Fibroblast of skin of right quadriceps (primary cell): ENCODE measurements at places on chromosomes 5 and 9.

DNA sequence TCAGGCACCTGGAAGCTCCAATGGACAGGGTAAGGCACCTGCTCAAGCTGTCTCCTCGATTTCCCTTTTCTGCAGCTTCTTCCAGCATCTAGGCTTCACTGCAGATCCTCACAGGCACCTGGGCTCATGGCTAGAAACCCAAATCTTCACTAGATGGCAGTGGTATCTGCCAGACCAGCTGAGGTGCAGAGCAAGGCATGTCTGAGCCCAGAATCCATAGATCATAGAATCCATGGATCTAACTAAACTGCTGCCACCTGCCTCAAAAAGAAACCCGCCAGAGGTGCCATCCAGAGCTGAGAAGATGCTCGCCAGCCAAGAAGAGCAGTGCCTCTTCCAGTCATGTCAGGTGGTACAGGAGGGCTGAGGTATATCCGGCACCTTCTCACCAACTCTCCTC is 6.9 kb downstream of the SHC3 start:
- DNase-seq = no peak

- no peak for DNase-seq
Measured at GRCh38 chr5:161286066-161286655, 260.4 kb downstream of the GABRB2 start.

- DNase-seq = peak; percentile 54
Measured at GRCh38 chr5:159286420-159287035, 23.4 kb downstream of the UBLCP1 start.

- DNase-seq = peak; percentile 10
Measured at GRCh38 chr9:32486839-32487562, 39.0 kb downstream of the RIGI start.

- DNase-seq = no peak
Measured at GRCh38 chr5:138711811-138712210, 41.4 kb upstream of the CTNNA1 start.

DNA sequence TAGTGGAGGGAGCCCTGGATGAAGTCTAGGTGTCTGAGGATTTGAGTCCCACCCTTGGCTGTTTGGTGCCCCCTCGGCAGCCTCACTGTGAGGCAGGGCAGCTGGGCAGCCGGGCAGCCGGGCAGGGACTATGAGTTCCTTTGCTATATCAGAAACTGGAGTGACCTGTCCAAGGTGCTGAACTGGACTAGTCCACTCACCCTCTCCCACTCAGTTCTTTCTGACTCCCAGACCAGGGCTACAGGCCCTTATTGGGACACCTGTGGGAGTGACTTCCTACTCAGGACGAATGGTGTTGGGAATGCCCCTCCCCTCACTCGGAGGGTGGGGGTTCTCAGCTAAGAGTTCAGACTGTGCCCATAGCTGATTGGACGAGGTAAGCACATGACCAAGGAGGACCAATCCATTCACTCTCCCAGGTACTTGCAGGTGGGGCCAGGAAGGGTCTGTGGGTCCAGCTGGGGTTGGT is 34.1 kb upstream of the RAPGEF1 start:
- DNase-seq = peak; percentile 57

GRCh38 chr9:134750450-134751155 is 109.0 kb downstream of the COL5A1 start:
- no peak for DNase-seq

GRCh38 chr5:30156156-30156555 is 1037.3 kb upstream of the CDH6 start:
- no peak for DNase-seq
